ENCODE measurements at places on chromosomes 2 and 18.

GRCh38 chr2:171807119-171807518, 86.9 kb downstream of the SLC25A12 start:
- no peak for DNase-seq

DNA sequence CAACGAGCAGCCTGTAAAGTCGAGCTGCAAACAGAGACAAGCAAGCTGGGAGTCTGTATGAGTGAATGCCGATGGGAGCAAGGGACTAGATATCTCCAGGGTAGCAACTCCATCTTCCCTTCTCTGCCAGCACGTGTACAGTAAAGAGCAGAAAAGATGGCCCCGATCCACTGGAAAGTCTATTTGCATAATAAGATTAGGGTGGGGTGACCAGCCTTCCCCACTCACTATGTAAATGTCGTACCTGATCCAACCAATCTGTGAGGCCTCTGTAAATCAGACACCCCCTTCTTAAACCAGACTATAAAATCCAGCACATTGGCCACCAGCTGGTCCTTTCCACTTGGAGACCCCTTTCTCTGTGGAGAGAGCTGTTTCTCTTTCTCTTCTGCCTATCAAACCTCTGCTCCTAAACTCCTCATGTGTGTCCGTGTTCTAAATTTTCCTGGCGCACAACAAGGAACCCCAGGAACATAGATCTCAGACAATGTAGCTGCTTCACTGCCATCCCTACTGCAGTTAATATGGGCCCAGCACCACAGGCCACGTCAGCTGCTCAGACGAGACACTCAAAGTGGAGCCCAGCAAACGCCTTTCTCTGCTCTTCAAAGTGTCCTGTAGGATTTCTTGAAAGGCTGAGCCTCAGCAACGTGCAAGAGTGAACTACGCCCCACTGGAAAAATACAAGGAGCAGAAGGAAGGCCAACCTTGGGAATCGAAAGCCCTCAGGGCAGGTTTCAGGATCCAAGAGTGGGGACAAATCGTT, 26.1 kb downstream of the DIPK1C start:
- no peak for DNase-seq

- DNase-seq, result no peak
Observed at GRCh38 chr2:99824758-99825157, 317.6 kb downstream of the AFF3 start.

- DNase-seq, result no peak
Observed at GRCh38 chr2:3282056-3282998, 95.3 kb downstream of the EIPR1 start.

DNA sequence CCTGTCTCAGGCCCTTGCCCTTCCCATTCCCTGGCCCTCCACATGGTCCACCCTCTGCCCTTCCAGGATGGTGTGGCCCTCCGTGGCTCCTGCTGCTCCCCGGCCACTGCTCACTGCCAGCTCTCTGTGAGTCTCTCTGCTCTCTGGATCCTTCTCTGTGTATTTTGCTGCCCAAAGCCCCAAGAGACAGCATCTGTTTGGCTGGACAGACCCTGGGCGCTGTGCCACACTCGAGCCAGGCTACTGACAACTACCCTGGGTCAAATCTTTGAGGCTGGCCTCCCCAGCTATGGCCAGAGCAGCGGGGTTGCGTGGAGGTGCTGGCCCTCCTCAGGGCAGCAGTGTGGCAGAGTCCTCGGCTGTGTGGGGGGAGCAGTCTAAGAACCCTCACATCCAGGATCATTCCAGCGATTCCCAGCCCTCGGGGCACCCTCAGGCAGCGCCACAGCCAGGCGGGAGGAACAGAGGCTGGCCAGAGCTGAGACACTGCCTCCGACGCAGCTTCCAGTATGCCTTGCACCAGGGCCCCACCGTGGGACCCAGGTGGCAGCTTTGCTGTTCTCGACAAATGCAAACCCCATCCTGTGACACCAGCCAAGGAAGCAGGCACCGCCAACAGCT, 139.4 kb upstream of the GLI2 start:
- DNase-seq, result no peak

GRCh38 chr2:220451438-220451837, 824.0 kb downstream of the SLC4A3 start:
- no peak for DNase-seq

- DNase-seq, result no peak
Observed at GRCh38 chr2:242038928-242039341, 169.4 kb downstream of the RTP5 start.

DNA sequence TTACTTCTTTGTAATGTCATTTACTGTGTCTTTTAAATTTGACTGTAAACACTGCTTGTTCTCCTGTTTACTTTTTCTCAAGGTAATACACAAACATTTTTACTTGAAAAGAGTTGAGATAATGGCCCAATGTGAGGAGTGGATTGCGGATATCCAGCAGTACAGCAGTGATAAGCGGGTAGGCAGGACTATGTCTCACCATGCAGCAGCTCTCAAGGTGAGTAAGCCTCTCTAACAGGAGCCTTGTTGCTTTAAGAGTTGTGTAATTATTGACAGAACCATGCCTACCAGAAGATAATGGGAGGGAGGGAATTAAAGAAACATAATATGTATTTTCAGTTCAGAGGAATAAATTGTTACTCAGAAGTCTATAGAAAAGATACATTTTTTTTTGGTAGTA, 16.5 kb upstream of the TTC27 start:
- no peak for DNase-seq

DNA sequence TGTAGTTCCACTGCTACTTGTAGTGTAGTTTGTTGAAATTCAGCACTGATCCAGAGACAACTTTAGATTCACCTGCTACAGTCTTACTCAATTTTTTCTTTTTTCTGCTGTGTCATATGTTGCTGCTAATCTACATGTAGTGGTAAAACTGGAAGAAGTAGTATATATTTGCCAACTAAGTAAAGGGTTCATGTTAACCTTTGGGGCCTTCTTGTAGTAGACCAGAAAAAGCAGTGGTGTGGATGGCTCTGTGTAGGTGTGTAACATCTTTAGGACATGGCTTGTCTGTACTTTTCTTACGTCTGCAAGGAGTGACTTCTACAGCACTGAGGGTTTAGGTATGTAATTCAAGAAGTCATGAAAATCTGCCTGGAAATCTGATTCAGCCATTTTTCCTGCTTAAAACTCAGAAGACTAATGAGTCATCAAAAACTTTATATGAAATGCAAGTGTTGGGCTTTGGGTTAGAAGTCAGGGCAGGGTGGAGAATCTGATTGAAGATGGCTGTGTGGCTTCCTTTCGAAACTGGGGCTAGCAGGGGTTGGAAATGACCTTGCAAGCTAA, 8.4 kb downstream of the PTPRM start:
- no peak for DNase-seq

- DNase-seq, result no peak
Observed at GRCh38 chr18:25016181-25016580, 335.8 kb downstream of the ZNF521 start.

DNA sequence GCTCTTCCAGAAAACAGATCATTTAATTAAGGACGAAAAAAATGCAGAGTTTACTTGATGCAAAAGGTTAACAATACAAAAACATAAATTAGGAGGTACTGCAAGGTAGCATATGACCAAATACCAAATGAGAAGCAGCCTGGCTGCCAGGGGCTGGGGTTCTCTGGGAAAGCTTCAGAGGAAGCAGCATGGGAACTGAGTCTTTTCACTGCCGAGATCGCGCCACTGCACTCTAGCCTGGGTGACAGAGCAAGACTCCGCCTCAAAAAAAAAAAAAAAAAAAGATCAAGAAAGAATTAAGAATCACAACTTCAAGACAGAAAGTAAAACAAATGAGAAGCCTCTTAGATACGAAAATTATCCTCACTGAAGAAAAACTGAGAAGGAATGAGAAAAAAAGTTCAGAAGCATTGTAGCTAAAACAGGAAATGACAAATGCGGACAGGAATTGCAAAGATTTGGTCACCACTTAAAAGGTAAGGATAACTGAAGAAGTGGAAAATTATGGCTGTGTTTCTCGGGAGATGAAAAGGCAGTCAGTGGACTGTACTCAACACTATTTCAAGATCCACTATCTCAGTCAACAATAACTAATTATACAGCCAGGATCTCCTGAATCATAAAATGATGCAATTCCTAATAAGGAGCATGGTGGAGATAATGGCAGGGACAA, 4.3 kb downstream of the SEPTIN10 start:
- no peak for DNase-seq

DNA sequence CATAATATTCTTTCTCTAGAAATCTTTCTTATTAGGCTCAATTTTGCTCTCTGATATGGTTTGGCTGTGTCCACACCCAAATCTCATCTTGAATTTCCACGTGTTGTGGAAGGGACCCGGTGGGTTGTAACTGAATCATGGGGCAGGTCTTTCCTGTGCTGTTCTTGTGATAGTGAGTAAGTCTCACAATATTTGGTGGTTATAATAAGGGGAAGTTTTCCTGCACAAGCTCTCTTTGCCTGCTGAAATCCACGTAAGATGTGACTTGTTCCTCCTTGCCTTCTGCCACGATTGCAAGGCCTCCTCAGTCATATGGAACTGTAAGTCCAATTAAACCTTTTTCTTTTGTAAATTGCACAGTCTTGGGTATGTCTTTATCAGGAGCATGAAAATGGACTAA, 73.8 kb downstream of the CAVIN2 start:
- DNase-seq, result no peak

DNA sequence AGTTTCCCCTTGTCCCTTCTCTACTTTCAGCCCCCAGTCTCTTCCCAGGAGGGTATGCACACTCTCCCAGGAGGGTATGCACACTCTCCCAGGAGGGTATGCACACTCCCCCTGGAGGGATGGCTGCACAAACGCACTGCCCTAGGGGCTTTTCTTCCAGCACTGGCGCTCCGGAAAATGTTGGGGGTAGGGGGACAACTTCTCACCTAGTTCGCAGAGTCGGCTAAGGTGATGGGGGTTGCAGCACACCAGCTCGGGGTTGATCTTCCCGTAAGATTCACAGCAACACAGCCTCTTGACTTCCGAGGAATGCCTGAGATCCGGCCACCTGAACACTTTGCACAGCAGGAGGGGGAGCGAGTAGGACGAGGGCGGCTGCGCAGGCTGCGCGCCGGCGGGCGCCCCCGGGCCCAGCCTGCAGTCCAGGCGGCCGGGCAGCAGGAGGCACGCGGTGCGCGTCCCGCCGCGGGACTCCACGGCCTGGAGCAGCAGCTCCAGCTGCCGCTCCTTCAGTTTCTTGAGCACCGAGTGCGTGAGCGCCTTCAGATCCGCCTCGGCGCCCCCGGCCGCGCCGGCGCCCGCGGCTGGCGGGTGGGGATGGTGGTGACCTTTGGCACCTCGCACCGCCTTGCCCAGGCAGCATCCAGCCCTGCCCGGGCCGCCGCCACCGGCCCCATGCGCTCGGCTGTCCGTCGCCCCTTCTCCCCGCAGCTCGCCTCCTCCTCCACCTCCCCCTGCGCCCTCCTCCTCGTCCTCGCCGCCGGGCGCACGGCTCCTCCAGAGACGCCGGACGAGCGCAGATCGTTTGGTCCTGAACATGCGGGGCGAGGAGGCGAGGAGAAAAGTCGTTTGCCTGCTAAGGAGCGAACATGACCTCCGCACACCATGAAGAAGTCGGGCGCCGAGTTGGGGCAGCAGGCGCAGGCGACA, 894 bp downstream of the SMAD7 start:
- DNase-seq, result no peak

- DNase-seq, result no peak
Observed at GRCh38 chr2:212237350-212238095, 301.1 kb downstream of the ERBB4 start.

- DNase-seq, result no peak
Observed at GRCh38 chr2:127535422-127535901, at the start of gene MYO7B. Gene MYO7B (plus strand): TSS chr2:127535683. CDS start chr2:127559723, 24,040 bp downstream.

GRCh38 chr2:238659231-238659630, 188.7 kb upstream of the TWIST2 start:
- no peak for DNase-seq

DNA sequence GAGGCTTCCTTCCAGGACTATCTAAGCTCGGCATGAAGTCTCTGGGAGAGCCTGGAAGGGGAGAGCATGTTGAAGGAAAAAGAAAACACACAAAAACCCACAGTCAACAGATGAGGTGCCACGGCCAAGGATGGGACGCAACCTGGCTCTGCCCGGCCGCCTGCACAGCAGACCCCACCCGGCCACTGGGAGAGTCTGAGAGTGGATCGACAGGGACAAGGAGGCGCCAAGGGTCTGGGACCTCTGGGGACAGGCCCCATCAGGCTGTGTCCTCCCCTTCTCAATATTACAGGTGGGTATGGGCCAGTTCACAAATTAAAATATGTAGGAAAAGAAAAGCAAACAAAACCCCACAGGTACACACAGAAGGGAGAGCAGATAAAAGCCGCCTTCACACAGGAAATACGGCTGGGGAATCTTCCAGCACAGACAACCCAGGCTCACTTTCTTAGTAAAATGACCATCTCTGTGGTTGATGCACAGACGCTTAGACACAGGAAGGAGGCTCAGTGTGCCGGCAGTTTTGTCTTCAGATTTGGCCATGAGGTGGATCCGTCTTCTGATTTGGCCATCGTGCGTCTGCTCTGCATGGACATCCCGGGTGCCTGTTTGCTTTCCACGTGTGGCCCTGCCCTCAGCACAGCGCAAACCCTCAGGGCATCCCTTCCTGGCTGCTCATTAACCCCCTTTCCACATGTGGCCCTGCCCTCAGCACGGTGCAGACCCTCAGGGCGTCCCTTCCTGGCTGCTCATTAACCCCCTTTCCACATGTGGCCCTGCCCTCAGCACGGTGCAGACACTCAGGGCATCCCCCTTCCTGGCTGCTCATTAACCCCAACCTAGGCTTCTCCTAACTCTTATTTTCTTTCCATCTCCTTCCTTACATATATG, 138.4 kb downstream of the EIPR1 start:
- DNase-seq, result no peak

- no peak for DNase-seq
Observed at GRCh38 chr18:35982409-35983114, 10.1 kb downstream of the RMP24 start.

DNA sequence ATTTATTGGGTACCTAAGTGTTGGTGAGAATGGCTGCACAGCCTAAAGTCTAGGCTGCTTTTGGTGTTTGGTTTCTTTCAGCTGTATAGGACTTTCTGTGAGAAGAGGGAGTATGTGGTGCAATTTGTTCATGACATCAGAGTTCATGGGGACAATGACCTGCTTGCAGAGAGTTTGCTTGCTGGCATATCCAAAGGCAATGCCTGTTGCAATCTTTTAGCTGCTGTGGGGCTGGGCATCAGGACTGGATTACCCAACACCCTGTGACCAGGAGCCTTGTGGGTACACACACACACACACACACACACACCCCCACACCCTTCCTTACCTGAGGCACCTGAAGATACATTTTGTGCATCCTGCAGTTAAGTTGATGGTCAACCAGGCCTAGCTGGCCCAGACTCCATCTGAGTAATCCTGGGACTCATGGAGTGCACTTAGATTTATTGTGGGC, 68.4 kb downstream of the LIPG start:
- DNase-seq, result no peak

- no peak for DNase-seq
Observed at GRCh38 chr2:197998702-197999101, 194.3 kb downstream of the PLCL1 start.

- no peak for DNase-seq
Observed at GRCh38 chr18:48723837-48724236, 185.0 kb downstream of the CTIF start.

- DNase-seq, result no peak
Observed at GRCh38 chr2:202605174-202605573, 29.6 kb upstream of the FAM117B start.

GRCh38 chr2:150494234-150494945, 6.9 kb upstream of the RND3 start:
- DNase-seq, result no peak
